M059J (cell line): ENCODE measurements at places on chromosomes 6 and 20. TPM values are rescaled to one million over a fixed set of nuclear protein-coding genes. Genes with fewer than 3 reads are reported as not detected.

- DNase-seq, result no peak
Measured at GRCh38 chr20:35823937-35824336, 52.1 kb downstream of the PHF20 start.

- no peak for DNase-seq
Measured at GRCh38 chr6:144786825-144787224, 501.7 kb downstream of the UTRN start.

DNA sequence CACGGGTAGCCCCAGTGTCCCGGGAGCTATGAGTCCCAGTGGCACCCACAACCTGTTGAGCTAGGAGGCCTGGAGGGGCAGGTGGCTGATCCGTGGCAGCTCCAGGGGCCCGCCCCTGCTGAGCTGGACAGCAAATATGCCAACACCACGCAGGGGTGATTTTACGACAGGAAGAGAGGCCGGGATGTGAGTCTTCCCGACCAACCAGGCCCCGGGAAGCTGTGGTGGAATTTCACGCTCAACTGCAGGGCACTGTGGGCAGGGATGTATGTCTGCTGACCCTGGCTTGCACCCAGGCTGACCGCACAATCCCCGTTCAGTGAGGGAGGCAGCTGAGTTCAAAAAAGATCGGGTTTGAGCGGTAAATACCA lies 183.9 kb downstream of the ERMARD start:
- DNase-seq, result peak; percentile 84

DNA sequence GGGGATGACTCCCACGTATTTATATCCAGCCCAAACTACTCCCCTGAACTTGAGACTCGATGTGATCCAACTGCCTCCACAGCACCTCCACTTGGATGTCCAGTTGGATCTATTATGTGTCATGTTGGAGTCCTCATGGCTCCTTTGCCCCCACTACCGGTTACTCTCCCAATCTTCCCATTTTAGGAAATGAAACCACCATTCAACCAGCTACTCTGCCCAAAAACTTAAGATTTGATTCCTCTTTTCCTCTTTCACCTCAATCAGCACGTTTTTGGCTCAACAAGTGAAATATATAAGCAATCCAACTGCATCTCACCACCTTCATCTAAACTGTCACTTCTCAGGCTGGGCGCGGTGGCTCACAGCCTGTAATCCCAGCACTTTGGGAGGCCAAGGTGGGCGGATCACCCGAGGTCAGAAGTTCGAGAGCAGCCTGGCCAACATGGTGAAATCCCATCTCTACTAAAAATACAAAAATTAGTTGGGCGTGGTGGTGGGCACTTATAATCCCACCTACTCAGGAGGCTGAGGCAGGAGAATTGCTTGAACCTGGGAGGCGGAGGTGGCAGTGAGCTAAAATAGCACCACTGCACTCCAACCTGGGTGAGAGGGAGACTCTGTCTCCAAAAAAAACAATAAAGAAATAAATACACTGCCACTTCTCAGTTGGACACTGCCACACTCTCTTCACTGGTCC lies 3.4 kb downstream of the AHCY start:
- DNase-seq, result no peak

DNA sequence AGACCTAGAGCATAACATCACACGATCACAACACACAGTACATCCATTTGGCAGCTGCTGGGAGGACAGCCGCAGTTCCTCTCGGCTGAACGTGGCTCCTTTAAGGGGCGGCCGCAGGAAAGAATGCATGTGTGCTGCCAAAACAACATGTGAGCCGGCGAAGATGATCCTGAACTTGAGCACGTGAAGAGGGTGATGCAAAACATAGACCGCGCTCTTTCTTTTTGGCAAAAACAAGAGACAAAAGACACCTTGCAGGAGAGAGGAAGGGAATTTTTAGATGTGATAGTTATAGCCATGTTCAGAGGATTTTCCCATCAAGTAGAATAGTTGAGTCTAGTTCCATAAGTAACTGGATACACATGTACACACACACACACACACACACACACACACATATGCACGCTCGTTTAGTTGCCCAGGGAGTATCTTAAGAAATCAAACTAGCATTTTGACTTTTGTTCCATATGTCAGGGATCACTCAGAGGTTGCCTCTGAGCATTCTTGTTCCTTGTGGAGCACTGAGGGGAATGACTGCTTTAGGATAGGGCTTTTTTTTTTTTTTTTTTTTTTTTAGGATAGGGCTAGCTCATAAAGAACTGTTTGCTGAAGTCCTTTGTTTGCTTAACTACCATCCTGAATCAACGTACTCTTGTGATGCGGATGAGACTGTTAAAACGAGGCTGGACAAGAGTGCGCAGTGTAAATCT lies 21.7 kb upstream of the RANBP9 start:
- DNase-seq, result peak; percentile 83

GRCh38 chr6:1869769-1870168 lies 260.1 kb downstream of the FOXC1 start:
- DNase-seq, result no peak

- DNase-seq, result peak; percentile 65
Measured at GRCh38 chr6:27806981-27807440, 105.2 kb downstream of the OR2B2 start.

DNA sequence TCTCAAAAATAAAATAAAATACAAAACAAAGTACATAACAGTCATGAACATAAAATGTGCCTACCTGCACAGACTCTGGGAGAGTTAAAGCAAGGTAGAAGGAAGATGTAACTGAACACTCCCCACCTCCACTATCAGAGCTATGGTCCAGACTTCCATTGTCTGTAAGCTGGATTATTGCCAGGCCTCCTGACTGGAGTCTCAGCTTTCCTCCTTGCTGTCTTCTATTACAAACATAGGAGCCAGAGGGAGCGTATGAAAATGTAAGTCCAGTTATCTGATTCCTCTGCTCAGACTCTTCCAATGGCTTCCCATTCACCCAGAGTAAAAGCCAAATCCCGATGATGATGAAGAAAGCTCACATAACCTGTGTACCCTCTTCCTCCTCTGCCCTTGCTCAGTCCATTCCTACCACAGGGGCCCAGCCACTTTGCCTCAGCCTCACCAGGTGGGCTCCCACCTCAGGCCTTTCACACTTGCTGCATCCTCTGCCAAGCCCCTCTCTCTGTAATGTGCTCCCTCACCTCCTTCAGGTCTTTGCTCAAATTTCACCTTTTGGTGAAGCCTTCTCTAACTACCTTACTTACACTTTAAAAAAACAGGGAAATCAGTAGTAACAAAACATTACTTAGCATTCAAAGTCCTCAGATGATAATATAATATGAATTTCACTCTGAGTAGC lies 194.1 kb downstream of the RIMS1 start:
- peak; percentile 7 for DNase-seq

DNA sequence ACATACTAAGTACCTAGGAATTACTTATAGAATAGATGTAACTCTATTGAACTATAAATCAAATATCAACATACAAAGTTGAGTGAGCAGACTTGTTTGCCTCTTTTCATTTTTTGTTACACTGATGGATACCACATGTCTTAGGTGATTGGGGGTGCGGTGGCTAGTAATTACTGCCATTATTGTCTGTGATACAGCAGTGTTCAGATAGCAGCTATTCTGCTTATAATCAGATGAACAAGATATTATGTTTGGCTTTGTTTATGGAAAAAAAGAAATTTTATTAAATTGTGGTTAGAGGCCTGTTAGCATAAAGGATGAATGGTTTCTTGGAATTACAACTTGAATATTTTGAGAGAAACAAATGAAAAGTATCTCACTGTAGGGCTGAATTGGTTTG lies 55.9 kb downstream of the KCNQ5 start:
- no peak for DNase-seq

DNA sequence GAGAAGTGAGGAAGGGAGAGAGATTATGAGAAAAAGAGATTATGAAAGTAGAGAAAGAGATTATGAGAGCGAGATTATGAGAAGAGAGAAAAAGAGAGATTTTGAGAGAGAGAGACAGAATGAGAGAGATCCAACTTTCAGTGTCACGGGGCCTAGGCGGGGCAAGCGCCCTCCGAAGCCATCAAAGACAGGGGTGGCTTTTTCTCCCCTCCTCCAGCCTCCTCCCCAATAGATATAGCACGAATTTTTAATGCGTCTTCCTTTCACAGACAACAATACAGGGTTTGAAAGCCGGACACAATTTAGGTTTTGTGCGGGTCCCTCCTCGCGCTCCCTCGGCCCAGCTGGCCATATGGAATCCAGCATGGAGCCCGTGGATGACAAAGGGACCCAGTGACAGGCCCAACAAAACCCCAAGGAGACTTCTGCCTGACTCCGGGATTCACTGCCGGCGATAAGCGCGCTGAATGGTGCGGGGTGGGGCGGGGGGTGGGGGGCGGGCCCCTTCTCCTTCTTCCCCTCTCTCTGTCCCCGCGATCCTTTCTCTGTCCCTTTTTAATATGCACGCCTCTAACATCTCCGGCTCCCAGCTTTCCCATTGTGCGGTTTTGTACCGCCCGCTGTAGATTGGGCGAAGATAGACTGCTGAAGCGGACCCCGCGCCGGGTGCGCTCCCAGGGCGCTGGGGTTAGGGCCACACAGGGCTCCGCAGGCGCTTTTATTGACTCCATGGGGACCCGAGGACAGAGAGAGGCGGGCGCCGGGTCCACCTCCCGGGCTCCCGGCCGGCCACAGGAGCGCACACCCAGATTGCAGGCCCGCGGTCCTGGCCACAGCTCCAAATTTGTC lies 5.4 kb downstream of the NKX2-2 start:
- DNase-seq, result no peak

- DNase-seq, result no peak
Measured at GRCh38 chr6:79071547-79071946, 6.5 kb downstream of the PHIP start.

DNA sequence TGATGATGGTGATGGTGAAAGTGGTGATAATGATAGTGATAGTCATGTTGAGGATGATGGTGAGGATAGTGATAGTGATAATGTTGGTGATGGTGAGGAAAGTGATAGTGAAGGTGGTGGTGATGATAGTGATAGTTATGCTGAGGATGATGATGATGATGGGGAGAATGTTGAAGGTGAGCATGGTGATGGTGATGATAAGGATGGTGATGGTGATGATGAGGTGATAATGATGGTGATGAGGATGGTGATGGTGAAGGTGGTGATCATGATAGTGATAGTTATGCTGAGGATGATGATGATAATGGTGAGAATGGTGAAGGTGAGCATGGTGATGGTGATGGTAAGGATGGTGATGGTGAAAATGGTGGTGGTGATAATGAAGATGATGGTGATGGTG lies 64.9 kb upstream of the ZNF337 start:
- no peak for DNase-seq

DNA sequence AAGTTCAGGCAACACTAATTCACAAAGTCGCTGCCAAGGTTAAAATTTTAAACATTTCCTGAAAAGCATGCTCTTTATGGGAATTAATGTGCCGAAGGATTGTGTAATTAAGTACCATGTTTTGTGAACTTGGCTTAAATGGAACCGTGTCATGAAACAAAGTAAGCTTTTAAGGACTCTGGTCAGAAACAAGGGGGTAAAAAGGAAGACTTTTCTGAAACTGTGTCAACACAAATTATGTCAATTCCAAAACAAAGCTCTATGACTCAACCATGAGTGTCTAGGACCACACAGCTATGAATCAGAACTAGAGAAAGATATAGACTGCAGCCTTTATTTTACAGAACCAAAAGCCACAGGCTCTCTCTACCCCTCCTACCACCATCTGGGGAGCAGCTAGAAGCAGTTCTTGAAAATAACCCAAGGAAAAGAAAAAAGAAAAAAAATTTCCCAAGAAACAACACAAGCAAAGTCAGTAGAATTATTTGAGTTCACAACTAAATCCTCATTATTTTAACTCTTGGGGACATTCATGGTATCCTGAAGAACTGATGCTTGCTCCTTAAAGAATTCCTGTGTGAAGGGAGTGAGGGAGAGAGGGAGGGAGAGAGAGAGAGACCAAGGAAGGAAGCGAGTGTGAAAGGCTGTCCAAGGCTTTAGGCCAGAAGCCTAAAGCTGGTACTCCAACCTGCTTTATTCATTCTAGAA lies 81.9 kb downstream of the ZMYND8 start:
- peak; percentile 98 for DNase-seq

- DNase-seq, result no peak
Measured at GRCh38 chr6:170225852-170226417, 64.9 kb downstream of the DLL1 start.

DNA sequence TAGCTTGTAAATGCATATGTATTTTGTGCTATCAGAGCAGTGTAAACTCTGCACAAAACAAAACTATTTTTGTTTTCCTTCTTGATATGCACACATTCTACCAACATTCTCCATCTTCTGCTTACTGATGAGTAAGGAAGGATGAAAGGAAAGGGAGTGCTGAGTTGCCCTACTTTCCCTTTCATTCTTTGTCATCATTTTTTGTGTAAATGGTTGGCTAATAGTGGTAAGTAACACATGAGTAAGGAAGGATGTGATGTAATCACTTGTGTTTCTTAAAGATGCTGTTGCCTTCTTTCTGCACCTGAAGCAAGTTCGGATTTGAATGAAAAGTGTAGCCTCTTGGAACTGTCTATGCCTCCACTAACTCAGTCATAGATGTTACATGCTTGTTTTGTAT lies 4.6 kb upstream of the REV3L start:
- peak; percentile 64 for DNase-seq

DNA sequence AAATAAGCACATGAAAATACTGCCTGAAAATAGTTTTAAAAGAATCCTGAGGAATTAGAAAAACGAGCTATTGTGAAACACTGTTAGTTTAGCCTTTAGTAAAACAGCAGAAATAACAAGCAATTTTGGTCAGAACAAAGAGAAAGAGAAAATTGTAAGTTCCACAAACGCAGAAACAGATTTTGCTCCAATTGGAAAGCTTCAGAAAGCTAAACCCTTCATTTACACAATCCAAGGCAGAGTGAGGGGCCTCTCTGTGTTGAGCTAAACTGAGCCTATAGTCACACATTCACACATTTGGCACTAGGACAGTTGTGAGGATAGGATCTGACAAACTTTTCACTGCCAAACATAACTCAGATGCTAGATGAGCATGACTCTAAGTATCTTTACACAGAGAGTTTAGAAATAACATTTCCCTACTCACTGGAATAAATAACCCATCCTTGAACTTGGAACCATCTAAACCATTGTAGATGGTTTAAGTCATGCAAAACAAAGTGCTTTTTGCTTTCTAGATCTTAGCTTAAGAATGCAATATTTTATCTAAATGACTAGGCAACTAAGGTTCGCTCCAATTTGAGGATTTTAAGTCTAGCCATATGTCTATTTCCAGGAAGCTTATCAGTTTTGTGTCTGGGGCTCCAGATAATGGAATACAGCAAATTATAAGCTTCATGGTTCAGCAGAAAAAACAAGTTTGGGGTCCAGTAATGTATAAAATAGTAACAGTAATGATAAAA lies 122.6 kb downstream of the SGK1 start:
- no peak for DNase-seq

DNA sequence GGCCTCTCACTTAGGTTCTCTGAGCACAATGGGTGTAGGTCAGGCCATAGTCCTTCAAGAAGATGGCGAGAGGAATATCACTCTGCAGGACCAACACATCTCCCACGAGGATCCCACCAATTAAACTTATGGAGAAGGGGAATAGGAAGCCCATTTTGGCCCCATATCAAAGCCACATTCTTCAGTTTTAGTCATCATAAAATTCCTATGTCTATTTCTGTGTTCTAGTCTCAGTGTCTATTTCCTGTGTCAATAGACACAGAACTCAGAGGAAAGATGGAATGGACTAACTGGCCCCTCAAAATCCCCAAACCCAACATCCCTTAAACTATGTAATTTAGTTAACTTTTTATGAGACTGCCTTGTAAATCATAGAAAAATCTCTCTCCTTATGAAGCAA lies 216.8 kb downstream of the HACE1 start:
- peak; percentile 65 for DNase-seq

The HEY2 gene
- total RNA-seq, result not detected in 2 replicates

The WFDC10B gene
- not detected in 2 replicates for total RNA-seq

The SRMS gene
- not detected in 2 replicates for total RNA-seq

The C6orf58 gene
- total RNA-seq, result 0.64 TPM in 1 of 2 replicates, not detected in the other

The JPH2 gene
- total RNA-seq, result 16.4 and 39.3 TPM in 2 replicates

The MCCD1 gene
- not detected in 2 replicates for total RNA-seq

The TMC2 gene
- not detected in 2 replicates for total RNA-seq

The SUMO4 gene
- 0.25 TPM in 1 of 2 replicates, not detected in the other for total RNA-seq

The CCN5 gene
- total RNA-seq, result 0.44 TPM in 1 of 2 replicates, not detected in the other
